ENCODE measurements at places on chromosomes 7 and 10. TPM values are rescaled to one million over a fixed set of nuclear protein-coding genes. Genes with fewer than 3 reads are reported as not detected.

Gene PNLIPRP3
- not detected for total RNA-seq

DNA sequence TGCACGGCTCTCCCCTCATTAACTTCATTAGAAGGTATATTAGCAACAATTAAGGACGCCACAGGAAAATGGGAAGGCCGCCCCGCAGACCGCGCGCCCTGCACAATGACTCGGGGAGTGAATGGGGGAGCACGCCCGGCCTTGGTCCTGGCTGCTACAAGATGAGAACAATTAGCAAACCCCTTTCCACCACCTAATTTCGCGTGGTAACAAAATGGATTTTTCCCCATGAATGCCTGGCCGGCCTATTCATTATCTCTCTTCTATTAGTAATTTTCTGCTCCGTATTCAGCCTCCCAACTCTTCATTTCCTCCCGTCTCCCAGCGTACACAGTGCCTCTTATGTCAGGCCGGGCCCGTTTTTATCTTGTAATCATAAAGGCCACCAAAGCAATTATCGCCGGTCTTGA, 346.9 kb downstream of the DNAJB6 start:
- no peak for DNase-seq

DNA sequence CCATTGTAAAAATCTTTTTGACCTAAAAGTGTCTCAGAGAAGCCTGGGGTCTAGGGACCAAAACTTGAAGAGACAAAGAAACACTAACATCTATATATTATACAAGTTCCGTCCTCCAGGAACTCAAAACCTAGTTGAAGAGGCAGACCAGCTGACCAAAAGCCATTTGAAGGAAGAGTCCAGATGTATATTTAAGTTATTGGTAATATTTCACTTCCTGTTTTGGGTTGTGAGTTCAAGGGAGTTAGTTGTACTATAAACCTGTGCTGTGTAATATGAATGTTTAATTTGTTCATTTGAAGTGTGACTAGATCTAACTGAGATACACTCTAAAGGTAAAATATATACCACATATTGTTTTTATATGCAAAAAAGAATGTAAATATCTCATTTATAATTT, 45.0 kb downstream of the CDK1 start:
- no peak for DNase-seq

Gene RPEL1
- total RNA-seq, result 0.17 TPM

Gene PIK3AP1
- 0.14 TPM for total RNA-seq

Gene CEP55
- total RNA-seq, result 18.9 TPM

- DNase-seq, result no peak
Measured at GRCh38 chr7:127066974-127067373, 185.8 kb downstream of the GRM8 start.

Data from dermis blood vessel endothelial cell (primary cell).